ENCODE measurements at places on chromosomes 7 and 10. TPM values are rescaled to one million over a fixed set of nuclear protein-coding genes. Genes with fewer than 3 reads are reported as not detected.

- H3K4me1 ChIP-seq = no peaks in the 10 kb centered on the region
- H3K27ac ChIP-seq = no peak overlapping the region
- no peak overlapping the region for H3K4me3 ChIP-seq
- H3K27me3 ChIP-seq = no peaks in the 10 kb centered on the region
These were observed 127.1 kb upstream of the MTPN start for GRCh38 chr7:136104269-136104603.

- DNase-seq = no peak
- no peaks in the 10 kb centered on the region for H3K36me3 ChIP-seq
- no peaks in the 10 kb centered on the region for H3K27me3 ChIP-seq
These were observed 60.8 kb downstream of the XRCC2 start for GRCh38 chr7:152615031-152615741.

Gene BICC1
- total RNA-seq = 0.26 TPM

Gene MNX1
- not detected for total RNA-seq

Gene BTBD16
- total RNA-seq = not detected

Gene ZSCAN25
- 26.5 TPM for total RNA-seq

Gene ASB10
- total RNA-seq = not detected

GRCh38 chr7:40640566-40640965 lies 505.8 kb downstream of the SUGCT start:
- no peak overlapping the region for H3K4me3 ChIP-seq
- H3K4me1 ChIP-seq = peaks cover 5% of the 10 kb centered on the region
- H3K27ac ChIP-seq = no peak overlapping the region

Gene VGF
- not detected for total RNA-seq

- no peaks in the 10 kb centered on the region for H3K27me3 ChIP-seq
- DNase-seq = no peak
- no peak overlapping the region for H3K27ac ChIP-seq
These were observed 12.2 kb downstream of the TMEM184A start for GRCh38 chr7:1543826-1544177.

Measured in natural killer cell treated with Interleukin-12 subunit alpha and Interleukin-12 subunit beta and Interleukin-15 and Interleukin-18, amount 100 ng/mL, for 72 hours (primary cell).